ENCODE measurements at places on chromosomes 11 and 22.
A peak's percentile ranks its signal among the peaks of the same experiment; 100 is the strongest.

DNA sequence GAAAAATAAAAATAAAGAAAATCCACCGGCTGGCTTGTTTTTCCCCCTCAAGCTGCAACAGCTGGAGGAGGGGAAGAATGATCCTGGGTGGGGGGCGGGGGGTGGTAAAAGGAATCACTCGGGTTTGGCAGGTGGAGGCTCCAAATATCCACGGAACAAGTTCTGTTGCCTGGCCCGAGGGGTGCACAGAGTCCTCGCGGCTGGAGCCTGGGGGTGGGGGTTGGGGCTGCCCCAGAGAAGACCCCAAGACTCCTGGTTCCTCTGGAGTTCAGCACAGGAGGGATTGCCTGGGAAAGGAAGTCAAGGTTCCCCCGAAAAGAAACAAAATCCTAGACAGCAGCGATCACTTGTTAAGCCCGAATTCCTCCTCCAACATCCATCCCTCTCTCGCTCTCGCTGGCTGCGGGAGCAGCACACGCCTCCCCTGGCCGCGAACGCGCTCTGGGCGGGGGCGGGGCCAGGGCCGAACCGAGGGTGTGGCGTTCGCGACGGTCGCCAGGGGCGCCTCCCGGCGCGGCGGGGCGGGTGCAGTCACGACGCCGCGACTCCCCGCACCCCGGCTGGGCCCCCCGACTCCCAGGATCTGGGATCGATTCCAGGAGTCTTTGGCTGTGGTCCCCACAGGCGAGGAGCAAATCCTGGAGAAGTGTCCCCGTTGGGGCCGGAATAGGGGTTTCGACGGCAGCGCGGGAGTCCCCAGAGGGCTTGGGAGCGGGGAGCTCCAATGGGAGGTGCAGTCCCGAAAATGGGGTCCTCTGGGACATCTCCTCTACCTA lies at the start of gene KCNA4:
Gene KCNA4, minus strand, starts transcription at position 443 of the 776 bp plus-strand sequence. CDS start 4,352 bp downstream, outside the sequence.
- no peak for DNase-seq

- no peak for DNase-seq
These were observed 99.8 kb downstream of the MORC2 start for GRCh38 chr22:30868663-30869385.

DNA sequence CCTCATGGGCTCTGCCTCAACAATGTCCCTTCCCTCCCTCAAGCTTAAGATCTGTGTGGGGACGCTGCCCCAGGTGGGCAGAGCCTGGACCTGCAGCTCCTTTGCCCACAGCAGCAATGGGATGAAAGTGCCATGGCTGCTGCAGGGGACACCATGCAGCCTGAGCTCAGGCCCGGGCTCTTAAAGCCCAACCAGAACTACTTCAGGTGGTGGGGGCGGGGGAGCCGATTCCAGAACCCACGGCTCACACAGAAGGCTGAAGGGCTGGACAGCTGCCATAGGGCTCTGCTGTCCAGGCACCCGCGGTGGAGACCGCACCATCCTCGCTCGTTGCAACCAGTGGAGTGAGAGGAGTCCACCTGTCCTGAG lies 12.5 kb downstream of the CHID1 start:
- DNase-seq = no peak

DNA sequence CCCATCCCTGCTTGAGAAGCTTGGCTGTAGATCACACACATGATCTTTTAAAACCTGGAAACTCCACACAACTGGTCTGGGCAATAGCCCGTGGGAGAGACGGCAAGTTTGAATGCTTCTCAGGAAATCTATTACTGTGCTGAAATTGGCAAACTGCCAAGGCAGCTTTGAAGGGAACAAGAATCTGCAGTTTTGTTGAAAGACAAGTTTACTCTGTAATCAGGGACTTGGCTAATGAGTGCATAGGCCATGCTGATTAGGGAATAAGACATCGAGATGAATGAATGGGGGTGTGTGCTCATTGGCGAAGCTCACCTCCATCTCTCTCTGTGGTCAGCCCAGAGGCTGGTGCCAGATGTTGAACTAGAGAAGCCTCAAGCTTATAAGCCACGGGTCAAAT lies 218.8 kb downstream of the HIPK3 start:
- DNase-seq = no peak

GRCh38 chr11:114673661-114674060 lies 4.7 kb upstream of the NXPE2 start:
- no peak for DNase-seq

- DNase-seq = no peak
These were observed 26.7 kb downstream of the FAM83F start for GRCh38 chr22:40021401-40022000.

DNA sequence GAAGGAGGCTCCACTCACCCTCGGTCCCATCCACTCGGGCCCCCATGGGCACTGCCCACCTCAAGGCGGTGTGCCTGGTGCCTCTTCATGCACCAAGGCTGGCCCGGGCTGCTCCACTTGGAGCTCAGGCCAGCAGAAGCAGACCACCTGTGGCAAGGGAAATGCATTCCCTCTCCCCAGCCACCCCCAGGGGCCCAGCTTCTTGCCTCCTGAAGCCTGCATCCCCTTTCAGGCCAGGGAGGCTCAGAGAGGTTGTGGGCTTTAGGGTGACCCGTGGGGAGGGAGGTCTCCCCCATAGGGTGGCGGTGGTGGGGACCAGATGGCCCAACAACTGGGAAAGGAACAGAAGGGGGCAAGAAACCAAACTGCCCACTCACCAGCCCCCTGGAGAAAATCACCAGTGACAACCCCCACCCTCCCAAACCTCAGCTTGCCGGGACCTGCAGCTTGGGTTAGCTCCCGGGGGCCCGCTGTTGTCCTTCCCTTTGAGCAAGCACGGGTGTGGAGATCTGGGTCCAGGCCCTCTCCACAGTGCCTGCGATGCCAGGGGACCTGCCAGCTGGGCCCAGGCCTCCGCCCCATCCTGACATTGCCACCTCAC lies 8.4 kb downstream of the CBX6 start:
- DNase-seq = no peak

GRCh38 chr11:43825217-43825816 lies 55.3 kb upstream of the ALKBH3 start:
- peak; percentile 27 for DNase-seq
